ENCODE measurements at places on chromosomes 7 and 10. TPM values are rescaled to one million over a fixed set of nuclear protein-coding genes. Genes with fewer than 3 reads are reported as not detected.

The HOXA10 gene
- 0.38 TPM for total RNA-seq

DNA sequence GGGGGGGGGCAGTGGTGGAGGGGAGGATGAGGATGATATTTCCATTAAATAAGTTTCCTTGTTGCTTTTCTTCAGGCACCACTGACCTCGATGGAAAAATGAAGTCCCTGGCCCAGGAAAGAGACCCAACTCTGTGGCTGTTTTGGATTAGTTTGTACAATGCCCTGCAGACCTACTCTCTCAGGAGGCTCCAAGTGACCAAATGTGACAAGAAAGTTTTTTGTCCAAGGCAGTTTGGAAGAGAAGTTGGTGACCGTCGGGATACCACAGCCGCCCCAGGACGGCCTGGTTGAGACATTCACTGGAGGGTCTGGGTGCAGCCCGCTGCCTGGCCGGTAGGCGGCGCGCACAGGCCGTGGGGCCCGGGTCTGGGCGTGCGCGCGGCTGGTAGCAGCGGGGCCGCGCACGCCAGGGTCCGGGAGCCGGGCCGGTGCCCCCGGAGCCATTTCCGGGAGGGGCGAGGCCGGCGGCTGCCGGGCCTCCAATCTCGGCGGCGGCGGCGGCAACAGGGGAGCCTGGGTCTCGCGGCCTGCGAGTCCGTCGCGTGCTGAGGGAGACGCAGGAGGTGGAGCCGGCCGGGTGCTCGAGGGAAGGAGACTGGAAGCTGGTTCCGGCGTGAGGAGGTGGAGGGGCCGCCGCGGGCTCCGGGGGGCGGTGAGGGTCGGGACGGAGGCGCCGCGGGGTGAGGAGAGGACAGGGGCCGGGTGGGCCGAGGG, at the start of gene SGPL1:
Gene SGPL1, plus strand, starts transcription at position 445 of the 716 bp plus-strand sequence. CDS start 906 bp downstream, outside the sequence.
- H3K4me3 ChIP-seq: peak within 1 kb of the TSS; percentile 70
- H3K27me3 ChIP-seq: no peaks in the 10 kb centered on the region
- peak; percentile 92 for DNase-seq
- H3K4me1 ChIP-seq: peaks cover 7% of the 10 kb centered on the region
- H3K27ac ChIP-seq: peak within 1 kb of the TSS; percentile 86
- H3K36me3 ChIP-seq: peaks cover 11% of the 10 kb centered on the region

The YAE1 gene
- 16.5 TPM for total RNA-seq

DNA sequence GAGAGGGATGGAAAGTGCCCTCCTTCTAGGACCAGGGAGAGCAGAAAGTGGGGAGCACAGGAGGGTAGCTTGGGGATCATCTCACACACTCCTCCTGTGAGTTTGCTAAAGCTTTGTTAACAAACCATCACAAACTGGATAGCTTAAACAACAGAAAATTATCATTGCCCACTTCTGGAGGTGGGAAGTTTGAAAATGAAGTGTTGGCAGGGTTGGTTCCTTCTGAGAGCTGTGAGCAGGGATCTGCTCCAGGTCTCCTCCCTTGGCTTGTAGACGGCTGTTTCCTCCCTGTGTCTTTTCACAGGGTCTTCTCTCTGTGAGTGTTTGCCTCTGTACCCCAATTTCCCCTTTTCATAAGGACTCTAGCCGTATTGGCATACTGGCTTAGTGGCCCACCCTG, 32.0 kb upstream of the CXCL12 start:
- H3K36me3 ChIP-seq: no peaks in the 10 kb centered on the region
- H3K27me3 ChIP-seq: no peaks in the 10 kb centered on the region
- DNase-seq: peak; percentile 3
- H3K27ac ChIP-seq: no peak overlapping the region
